ENCODE measurements at places on chromosomes 6 and 20.

DNA sequence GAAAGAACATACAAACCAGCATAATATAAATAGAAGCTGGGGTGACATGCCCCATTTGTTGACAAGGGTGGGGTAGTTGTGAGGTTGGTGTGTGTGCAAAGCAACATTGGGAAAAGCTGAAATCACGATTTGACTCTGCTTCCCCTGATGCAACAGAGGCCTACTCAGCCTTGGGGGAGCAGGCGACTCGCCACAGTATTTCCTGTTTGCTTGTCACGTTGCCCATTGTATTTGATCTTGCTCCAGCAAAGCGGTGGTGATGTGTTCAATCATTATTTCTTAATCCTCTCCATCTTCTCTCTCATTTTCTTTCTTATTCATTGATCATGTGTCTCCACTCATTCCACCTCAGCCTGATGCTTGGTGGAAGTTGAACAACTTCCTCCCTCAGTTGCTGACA, 165.8 kb upstream of the CITED2 start:
- peak; percentile 59 for DNase-seq

DNA sequence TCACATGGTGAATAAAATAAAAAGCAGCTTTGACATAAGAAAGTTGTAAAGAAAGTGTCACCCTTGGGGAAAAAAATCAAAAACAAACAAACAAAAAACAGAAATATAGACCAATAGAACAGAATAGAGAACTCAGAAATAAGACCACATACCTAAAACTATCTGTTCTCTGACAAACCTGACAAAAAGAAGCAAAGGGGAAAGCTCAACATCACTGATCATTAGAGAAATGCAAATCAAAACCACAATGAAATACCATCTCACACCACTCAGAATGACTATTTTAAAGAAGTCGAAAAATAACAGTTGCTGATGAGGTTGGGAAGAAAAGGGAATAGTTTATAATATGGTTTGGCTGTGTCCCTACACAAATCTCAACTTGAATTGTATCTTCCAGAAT, 159.1 kb downstream of the TINAG start:
- DNase-seq = no peak

DNA sequence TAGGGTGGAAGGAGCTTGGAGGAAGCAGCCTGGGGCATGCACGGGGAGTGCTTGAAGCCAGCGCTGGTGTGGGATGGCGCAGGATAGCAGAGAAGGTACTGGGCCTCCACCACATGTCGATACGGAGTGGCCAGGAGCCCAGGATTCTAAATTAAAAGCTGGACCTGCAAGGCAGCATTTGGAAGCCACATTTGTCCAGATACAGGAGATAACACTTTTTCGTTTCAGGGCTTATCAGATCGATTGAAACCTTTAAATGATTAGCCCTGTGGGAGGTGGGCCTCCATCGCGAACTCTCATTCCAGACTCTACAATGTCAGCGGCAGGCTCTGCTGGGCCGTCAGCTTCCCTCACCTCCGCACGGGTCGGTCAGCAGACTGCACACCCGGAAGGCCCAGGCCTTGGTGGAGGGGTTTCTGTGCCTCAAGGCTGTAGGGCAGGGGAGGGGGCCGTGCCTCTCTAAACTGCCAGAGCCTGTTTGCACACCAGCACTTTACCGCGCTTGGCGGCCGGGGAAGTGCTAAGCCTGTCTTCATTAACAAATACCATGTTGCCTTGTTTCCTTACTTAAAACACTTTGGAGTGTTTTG, 17.9 kb downstream of the EDN3 start:
- no peak for DNase-seq

DNA sequence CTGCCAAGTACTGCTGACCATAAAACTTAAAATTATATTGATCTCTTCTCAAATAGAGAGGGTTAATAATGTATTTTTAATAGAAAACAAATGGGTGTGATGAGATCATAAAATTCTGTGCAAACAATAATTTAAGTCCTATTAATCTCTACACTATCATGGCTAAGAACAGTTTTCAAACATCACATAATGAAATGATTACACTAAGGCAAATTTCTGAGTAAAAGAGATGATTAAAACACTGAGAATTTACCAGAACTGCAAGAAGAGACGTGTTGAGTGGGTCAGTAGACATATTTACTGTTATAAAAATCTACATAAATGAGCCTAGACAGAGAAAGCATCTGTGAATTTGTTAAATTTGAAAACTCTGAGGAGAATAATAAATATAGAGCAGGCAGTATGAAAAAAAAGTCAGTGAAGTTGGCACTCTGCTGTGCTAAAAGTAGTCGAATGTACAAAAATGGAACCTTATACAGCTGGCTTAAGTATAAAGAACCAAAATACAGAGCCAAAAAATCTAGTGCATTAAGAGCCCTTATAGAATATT, 302.6 kb upstream of the MANEA start:
- no peak for DNase-seq

DNA sequence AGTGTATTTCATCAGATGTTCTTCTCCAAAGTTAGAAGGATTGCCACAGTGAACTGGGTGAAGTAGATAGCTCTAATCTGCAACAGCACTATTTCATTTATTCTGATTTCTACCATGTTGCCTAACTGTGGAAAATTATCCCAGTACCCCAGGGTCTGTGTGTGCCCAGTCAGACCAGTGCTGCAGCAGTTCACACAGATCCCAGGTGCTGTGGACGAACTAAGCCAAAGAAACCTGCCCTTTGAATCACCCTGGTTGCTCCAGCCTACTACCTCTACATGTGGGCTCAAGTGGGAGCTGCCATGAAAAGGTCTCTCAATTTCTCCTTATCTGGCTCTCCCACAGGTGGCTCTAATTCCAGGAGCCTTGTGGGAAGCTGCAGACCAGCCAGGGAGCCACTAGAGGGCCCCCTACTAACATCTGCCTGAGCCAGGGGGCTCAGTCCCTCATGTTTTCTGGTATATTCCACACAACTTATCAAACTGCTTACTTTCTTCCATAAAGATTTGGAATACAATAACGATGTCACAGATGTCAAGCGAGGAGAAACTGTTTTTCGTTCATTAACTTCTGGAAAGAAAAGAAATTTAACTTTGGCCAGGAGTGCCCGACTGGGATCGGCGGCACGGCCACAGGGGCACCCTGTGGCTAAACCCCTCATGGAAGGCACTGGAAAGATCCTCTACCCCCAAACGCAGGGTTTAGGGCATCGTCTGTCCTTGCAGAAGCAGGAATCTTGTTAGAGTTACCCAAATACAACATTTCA, 31.6 kb upstream of the LY86 start:
- no peak for DNase-seq

- DNase-seq = no peak
Measured at GRCh38 chr6:154508573-154509375, 1.7 kb downstream of the CNKSR3 start.

- no peak for DNase-seq
Measured at GRCh38 chr6:144673807-144674206, 388.7 kb downstream of the UTRN start.

DNA sequence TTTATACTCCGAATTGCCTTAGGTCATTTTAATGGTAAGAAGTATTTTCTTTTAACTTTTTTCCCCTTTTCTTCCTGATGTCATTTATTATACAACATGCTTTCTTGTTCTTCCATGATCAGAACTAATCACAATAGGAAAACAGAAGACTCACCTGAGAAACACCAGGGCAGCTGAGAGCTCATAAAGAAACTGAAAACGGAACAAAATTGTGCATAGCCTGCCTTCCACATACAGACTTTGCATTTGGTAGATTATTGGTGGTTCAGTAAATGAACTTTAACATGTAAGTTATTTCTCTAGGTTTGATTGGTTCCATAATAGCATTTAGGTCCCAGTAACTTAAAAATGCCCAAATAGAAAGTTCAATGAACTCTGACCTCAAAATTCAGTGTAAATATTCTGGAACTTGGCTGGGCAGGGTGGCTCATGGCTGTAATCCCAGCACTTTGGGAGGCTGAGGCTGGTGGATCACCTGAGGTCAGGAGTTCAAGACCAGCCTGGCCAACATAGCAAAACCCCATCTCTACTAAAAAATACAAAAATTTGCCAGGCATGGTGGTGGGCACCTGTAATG, 161.1 kb upstream of the DTNBP1 start:
- DNase-seq = no peak

DNA sequence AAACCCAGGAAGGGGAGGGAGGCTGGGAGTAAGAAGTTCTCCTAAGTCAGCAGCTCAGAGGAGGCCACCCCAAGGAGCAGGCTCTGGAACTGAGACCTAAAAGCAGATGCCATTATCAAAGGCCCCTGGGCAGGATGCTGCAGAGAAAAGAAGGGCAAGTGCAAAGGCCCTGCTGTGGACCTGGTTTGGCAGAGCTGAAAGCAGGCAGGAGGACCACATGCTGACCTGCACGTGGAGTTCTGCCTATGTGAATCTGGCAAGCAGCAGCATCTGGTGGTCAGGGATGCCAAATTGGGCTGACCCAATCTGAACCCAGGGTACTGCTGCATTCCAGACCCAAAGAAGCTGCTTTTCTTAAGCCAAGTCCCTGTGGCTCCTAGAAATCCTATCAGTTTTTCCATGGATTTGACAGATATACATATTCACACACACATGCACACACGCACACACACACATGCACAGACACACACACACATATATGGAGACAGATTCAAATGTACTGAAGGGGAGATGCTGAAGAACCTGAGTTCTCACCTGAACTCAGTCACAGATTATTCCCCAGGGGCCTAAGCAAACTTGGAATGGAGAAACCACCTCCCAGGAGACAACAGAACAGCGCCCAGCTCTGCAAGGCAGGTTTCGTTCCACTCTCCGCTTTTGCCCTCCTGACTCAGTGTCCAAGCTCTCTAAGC, 119.9 kb downstream of the FOXA2 start:
- DNase-seq = no peak

- no peak for DNase-seq
Measured at GRCh38 chr6:150273457-150274309, 95.1 kb upstream of the IYD start.

DNA sequence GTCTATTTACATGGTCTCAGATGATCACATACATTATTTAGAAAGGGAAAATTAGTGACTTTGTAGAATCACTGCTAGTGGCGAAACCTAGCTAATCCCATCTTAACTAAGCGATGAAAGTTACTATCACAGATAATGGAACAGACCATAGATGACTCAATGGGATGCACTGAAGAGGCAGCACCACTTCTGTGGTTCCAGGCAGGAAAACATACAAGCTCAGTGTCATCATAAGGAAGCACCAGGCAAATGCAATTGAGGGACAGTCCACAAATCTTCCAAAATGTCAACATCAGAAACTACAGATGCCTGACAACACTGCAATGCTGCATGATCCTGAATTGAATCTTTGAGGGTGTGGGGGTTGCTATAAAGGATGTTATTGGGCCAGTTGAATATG, 15.9 kb upstream of the SNAI1 start:
- DNase-seq = no peak

All from retinal pigment epithelial cell (primary cell).